ENCODE measurements at places on chromosomes 16 and 17. TPM values are rescaled to one million over a fixed set of nuclear protein-coding genes. Genes with fewer than 3 reads are reported as not detected.

The SLC38A8 gene
- not detected for total RNA-seq

DNA sequence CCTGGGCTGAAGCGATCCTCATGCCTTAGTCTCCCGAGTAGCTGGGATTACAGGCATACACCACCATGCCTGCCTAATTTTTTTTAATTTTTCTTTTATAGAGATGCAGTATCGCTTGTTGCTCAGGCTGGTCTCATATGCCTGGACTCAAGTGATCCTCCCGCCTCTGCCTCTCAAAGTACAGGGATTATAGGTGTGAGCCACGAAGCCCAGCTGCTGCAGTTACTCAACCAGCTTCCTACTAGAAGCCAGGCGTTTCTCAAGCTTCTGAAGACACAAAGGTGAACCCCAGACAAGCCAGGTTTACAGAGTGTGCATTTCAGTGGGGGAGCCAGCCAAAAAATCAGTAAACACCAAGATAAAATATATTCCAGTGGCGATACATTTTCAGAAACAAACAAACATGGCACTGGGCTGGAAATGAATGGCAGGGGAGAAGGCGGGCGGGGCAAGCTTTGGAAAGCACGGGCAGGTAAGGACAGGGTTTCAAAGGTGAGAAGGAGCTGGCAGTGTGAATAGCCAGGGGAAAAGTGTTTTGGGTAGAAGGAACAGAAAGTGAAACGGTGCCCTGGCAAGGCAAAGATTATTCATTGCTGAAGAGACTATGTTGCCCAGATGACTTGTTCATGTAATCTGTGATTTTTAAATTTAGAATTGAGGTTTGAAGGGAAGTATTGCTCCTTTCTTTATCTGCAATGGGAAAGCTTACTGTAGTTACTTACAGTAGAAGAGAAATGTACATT is 471.1 kb downstream of the WWOX start:
- no peak for DNase-seq

DNA sequence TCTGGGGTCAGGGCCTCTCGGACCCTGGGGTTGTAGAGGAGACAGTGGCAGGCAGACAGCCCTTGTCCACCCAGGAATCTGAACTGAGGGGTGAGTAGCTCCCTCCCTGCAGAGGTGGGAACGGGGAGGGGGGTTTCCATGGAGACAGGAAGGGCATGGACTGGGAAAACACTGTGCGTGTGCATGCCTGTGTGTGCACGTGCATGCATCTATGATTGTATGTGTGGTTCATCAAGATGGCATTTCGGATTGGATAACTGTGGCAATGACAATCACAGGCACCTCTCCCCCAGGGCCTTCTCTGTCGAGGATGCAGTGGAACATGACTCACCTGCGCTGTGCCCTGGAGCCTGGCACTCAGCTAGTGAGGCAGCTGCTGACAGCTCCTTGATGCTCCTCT is 6.1 kb upstream of the CD300C start:
- DNase-seq = no peak

The RAP1GAP2 gene
- total RNA-seq = 2.0 TPM

DNA sequence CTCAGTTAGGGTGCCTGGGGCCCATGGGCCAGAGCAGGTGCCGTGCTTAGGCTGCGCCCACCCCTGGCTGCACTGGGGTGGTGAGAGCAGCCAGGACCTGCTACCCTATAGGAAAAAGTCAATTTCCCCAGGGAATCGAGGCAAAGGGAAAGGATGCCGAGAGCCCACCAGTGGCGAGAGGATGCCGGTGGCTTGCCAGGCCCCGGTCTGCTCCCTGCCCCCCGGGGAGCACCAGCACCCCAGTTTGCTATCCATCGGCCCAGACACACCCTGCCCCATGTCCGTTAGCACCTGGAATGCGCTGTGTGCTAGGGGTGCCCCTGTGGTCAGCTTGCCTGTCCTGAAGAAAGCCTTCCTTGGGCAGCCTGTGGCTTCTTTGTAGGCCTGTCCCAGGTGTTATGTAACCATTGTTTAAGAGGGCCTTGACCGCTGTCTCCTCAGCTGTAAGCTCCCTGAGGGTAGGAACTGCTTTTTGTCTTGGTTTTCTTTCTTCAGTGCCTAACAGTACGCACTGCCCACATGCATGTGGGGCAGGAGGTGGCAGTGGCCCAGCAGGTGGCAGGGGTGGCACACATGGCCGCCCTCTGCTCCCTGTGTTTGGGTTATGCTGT is 40.8 kb downstream of the NT5M start:
- DNase-seq = no peak
